ENCODE measurements at places on chromosomes 2 and 18.

- no peak for DNase-seq
Observed at GRCh38 chr2:171217330-171217729, 56.6 kb upstream of the TLK1 start.

DNA sequence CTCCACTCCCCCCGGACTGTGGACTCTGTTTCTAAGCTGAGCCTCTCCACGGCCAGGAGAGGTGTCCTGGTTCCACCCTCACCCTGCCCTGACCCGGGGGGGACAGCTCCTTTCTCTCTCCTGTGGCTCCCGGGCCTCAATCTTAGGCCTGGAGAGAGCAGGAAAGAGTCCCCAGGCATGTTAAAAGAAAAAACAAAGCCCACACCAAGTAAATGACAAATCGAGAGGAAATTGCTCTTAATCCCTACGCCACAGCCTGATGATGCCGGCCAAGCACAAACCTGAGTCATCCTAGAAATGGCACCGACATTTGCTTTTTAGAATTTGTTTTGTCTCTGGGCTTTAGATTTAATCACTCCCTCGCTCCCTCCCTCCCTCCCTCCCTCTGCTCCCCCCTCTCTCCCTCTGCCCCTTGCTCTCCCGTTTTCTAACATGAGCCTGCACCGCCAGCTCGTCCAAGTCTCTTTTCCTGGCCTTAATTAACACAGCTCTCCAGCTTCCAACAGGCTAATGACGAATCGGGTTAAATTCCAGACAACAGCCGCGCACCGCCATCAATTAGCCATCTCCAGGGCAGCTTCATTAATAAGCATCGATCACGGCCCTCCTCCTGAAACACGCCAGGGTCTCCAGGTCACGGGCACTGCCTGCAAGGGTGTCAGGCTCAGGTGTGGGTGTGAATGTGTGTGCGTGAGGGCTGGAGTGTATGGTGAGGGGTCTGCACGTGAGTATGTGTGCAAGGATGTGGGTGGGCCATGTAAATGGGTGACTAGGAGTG, 230.8 kb downstream of the CELF4 start:
- no peak for DNase-seq

GRCh38 chr18:63100630-63101055, 218.9 kb downstream of the BCL2 start:
- DNase-seq = no peak

- no peak for DNase-seq
Observed at GRCh38 chr2:119261493-119262225, 38.0 kb downstream of the STEAP3 start.

GRCh38 chr2:133292259-133292658, 276.0 kb downstream of the NCKAP5 start:
- no peak for DNase-seq

- DNase-seq = peak; percentile 31
Observed at GRCh38 chr2:98412751-98413458, 31.8 kb upstream of the INPP4A start.

DNA sequence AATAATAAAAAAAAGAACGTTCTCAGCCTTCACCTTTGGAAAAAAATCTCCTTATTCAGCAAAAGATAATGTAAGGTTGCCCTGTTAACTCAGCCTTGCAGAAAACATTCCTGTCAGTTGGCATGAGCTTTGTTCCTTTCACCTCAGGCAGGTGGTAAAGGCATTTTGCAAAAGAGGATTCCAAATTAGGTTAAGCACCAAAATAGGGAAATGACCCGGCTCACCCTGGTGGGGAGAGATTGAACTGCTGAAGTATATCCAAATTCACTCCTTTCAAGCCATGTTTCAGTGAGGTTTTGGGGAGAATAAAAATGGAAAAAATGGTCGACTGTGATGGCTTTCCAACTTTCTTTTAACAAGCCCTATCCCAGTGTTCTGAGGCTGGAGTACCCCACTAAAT, 1988.8 kb upstream of the PIK3C3 start:
- no peak for DNase-seq

DNA sequence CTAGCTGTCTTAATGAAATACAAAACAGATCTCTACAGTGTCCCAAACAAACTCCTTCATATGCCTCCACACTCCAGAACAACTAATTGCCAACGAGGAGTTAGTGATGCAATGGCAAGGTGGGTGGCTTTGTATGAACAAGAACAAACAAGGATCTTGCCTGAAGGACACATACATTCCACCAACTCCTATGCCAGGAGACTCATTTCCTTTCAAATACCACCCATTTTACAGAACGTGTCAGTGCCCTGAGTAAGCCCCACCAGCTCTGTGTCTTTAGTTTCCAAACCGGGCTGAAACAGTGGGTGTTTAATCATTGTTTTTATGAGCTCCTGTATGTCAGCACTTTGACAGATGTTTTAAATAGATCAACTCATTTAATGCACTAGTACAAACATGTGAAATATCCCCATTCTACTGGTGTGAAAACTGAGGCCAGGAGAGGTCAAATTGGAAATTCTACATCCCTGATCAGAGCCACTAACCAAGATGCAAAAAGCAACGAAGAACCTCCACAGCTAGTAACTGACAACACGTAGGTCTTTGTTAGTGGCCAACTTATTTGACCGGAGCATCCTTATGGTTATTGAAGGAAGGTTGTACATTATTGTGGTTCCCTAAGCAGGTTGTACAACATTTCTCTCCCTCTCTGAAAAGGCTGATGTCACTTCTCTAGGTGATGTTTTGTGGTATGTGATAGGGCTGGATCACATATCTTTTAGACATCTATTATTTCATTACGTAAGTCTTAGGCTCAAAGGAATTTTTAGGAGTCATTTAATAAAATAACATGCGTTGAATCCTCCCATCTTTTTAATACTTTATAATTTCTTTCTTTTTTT, 534.9 kb upstream of the TNP1 start:
- no peak for DNase-seq

DNA sequence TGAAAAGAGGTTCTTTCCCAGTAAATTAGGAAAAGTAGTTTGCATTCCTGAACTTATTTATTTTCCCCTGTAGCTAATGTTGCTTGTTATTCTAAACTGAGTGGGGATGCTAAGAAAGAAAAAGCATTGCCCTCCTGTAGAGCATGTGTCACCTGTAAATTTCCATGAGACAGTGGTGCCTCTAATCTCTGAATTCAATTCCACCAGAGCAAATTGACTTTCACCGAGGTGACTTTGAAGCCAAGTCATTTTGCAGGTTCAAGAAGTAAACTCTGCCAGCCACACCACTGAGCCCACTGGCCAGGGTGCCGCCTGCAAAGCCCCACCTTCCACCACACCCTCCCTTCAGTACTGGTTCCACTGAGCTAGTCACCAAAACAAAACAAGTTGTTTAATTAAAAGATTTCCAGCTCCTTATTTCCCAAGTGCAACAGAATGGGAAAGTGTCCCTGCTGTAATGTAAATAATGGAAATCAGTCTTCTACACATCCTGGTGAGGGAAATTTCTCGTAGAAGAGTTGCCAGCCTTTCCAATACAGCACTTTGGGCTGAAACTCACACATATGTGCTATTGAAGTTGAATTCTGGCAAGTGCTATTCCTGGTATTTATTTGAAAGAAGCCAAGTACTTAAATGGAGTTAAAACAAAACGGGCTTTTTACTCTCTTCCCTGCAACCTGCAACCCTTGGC, 254.8 kb downstream of the RNF152 start:
- DNase-seq = no peak
